ENCODE measurements at places on chromosomes 1 and 21.

GRCh38 chr1:158179301-158180041 is 1.2 kb upstream of the CD1D start:
- no peak for DNase-seq

GRCh38 chr21:31675960-31676359 is 16.5 kb downstream of the SOD1 start:
- no peak for DNase-seq

GRCh38 chr21:30813174-30813573 is at the start of gene KRTAP8-1:
TSS of gene KRTAP8-1 (minus strand) at chr21:30813274. CDS start at chr21:30813220, 54 bp downstream.
- DNase-seq: no peak

GRCh38 chr1:10865518-10866320 is 69.3 kb upstream of the CASZ1 start:
- DNase-seq: no peak

DNA sequence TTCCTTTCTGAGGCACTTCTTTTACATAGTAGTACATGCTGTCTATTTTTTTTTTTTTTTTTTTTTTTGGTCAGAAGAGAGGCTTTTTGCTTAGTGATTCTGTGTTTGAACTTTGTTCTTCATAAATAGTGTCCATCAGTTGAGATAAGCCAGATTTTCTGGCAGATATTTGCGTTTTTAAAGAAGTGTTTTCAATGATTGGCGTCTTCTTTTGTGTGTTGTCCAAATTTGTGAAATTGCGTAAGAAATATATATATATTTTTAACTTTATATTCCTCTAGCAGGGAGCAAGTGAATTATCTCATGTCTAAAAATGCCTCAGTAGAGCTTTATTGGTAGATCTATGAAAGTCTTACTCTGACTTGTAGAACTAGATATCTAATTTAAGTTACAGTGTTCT is 28.3 kb downstream of the NEK7 start:
- DNase-seq: no peak

GRCh38 chr1:45846931-45847330 is 43.5 kb downstream of the MAST2 start:
- no peak for DNase-seq

DNA sequence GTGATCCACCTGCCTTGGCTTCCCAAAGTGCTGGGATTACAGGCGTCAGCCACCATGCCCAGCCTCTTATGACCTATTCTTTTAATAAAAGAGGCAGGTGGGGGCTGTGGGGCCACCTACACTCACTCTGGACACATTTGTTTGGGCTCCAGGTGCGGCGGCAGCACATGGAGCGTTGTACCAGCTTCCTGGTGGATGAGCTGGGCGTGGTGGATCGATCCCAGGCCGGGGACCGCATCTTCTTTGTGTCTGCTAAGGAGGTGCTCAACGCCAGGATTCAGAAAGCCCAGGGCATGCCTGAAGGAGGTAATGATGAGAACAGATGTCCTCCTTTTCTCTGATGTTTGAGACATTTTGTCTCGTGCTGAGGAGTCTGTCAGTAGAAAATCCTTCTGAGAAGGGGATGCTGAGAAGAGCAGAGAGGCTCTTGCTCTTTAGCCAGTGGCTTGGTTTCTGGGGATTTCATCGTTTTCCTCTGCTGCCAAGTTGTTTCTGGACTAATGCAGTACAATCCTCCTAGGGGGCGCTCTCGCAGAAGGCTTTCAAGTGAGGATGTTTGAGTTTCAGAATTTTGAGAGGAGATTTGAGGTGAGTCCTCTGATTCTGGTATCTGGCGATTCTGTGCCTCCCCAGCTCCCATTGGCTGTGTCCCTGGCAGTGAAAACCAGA is 17.9 kb upstream of the MIIP start:
- DNase-seq: peak; percentile 60

All from ACHN (cell line).